ENCODE measurements at places on chromosomes 7 and 10.

DNA sequence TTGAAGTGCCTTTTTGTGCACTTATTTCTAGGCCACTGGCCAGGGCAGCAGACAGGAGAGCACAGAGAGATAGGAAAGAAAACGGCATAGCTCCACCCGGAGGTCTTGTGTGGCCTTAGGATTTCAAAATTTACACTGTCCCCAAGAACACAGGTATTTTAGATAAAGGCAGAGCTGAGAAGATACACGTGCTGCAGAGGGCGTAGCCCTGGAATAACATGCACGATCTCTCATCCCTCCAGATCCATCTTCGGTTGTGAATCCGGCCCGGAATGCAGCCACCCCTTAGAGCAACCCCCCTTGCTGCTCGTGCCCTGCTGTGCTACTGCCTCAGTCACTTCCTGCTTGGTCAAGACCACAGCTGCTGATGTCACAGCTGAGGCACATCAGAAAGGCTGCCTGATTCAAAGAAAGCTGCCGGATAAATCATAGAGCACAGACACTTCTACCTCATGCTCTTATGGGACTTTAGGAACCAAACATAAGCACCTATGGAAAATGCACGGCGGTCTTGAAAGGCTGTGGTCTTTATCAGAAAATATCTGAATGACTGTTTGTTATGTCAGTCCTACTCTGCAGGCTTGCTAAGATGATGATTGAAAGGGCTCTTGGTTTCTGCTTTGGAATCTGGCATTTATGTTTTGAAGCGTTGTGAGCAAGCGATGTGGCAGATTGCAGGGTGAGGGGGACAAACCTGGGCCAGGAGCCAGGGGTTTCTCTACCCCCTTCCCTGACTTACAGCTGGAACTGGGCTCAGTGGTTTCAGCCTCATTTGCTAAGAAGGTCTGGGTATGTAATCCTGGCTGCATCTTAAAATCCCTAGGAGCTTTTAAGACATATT, 152.0 kb downstream of the SVIL start:
- DNase-seq, result peak; percentile 46

GRCh38 chr7:8965177-8965576, 531.8 kb downstream of the NXPH1 start:
- no peak for DNase-seq

DNA sequence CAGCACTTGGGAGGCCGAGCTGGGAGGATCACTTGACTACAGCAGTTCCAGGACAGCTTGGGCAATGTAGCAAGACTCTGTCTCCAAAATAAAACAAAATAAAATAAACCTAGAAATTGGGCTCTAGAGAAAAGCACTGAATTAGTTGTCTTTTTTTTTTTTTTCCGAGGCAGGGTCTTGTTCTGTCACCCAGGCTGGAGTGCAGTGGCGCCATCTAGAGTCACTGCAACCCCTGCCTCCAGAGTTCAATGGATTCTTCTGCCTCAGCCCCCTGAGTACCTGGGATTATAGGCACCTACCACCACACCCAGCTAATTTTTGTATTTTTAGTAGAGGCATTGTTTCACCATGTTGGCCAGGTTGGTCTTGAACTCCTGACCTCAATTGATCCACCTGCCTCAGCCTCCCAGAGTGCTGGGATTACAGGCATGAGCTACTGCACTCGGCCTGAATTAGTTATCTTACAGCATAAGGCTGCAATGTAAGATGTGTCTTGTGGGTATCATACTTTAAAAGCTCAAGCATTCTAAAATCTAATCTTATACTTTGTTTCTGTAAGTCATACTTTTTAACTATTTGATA, 12.8 kb downstream of the MEIG1 start:
- DNase-seq, result peak; percentile 56

- DNase-seq, result no peak
These were observed 7.2 kb downstream of the WDR37 start for GRCh38 chr10:1063232-1063865.

- DNase-seq, result peak; percentile 58
These were observed 18.6 kb upstream of the DNAJB6 start for GRCh38 chr7:157318015-157318706.

GRCh38 chr7:6730343-6730633, 23.5 kb upstream of the ZNF12 start:
- DNase-seq, result no peak

DNA sequence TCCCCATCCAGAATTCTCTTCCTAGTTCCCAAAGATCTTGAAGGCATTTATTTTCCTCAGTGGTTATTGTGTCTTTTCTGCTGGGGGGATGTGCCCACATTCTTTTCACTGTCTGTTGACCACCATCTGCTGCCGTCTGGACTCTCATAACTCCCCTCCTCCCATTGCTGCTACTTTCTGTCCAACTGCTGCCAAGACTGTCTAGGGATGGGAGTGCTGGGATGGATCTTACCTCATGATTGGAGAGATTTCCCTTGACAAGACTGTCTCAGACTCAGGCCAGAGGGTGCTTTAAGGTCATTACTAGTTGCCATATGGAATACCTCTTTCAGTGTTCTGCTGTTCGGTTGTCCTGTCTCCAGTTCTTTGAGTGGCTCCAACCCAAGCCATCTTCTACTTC, 141.6 kb downstream of the C1GALT1 start:
- no peak for DNase-seq

DNA sequence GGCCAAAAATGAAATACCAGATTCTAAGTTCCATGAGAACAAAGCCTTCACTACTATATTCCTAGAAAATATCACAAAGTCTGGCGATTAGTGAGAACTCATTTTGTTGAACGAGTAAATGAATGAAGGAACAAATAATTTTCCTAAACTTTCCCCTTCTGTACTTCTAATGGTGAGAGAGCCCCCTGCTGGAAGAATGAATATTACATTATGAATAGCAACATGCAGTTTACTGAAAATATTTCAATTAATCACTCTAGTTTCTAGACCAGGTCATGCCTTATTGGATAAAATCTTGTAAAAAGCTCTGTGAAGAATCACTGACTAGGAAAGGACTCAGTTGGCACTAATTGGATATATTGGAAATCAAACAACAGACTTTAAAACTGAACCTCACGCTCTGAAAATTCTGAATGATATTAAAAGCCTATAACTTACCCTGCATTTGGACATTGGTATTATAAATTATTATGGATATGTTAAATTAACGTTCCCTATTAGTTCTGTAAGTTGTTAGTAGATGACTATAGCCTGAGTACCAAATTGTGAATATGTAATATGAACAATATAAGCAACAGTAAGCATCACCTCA, 32.4 kb upstream of the MTPN start:
- no peak for DNase-seq

DNA sequence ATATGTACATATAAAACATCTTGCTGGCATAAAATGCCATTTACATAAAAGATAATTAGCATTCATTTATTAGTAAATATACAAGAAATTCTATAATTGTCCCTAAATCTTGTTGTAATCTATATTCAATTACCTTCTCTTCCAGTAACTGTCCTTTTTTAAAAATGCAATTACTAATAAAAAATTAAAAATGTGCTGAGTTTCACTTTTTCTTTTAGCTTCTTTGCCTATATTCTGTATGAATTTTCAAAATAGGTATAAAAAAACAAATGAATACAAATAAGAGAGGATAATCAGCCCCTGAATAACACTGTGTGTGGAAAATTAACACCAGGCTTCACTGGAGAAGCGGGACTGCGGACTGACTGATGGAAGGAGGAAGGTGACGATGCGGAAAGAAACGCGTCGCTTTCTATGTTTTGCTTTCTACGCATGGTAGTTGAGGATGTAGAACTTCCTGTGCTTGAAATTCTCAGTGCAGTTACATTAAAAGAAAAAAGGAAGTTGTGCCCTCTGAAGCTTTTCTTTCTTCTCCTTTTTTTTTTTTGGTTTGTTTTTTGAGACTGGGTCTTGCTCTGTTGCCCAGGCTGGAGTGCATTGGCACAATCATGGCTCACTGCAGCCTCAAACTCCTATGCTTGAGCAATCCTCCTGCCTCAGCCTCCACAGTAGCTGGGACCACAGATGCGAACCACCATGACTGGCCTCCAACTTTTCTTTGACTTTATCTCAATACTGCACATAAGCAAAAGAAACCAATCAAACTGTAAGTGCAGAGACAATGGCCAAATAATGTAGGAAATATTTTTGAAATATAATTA, 7.4 kb upstream of the ZMYND11 start:
- peak; percentile 29 for DNase-seq
